ENCODE measurements at places on chromosomes 1 and 21. TPM values are rescaled to one million over a fixed set of nuclear protein-coding genes. Genes with fewer than 3 reads are reported as not detected.

MAP1LC3C gene
- total RNA-seq, result 1.00 TPM

SGIP1 gene
- total RNA-seq, result 100 TPM

DPYD gene
- total RNA-seq, result 12.4 TPM

MCOLN3 gene
- 0.64 TPM for total RNA-seq

IL22RA1 gene
- total RNA-seq, result not detected

ACTRT2 gene
- total RNA-seq, result not detected

OR2L2 gene
- total RNA-seq, result 2.1 TPM

MIXL1 gene
- total RNA-seq, result 0.18 TPM

GBP6 gene
- 0.73 TPM for total RNA-seq

SPRR2F gene
- not detected for total RNA-seq

FHL3 gene
- 6.1 TPM for total RNA-seq

SYTL1 gene
- total RNA-seq, result 0.36 TPM

EVA1C gene
- 7.6 TPM for total RNA-seq

S100A1 gene
- 1.5 TPM for total RNA-seq

HMGB4 gene
- not detected for total RNA-seq

VANGL1 gene
- 4.6 TPM for total RNA-seq

KCNK1 gene
- 45.4 TPM for total RNA-seq

GOLT1A gene
- 0.54 TPM for total RNA-seq

INKA2 gene
- total RNA-seq, result 15.9 TPM

ETS2 gene
- total RNA-seq, result 15.7 TPM

SMPDL3B gene
- total RNA-seq, result 0.73 TPM

ENAH gene
- total RNA-seq, result 78.0 TPM

GSTM2 gene
- total RNA-seq, result 23.3 TPM

SHISA4 gene
- total RNA-seq, result 22.0 TPM

ASPM gene
- 25.3 TPM for total RNA-seq

ATP6V0B gene
- total RNA-seq, result 89.9 TPM

PLD5 gene
- 16.5 TPM for total RNA-seq

CD1C gene
- not detected for total RNA-seq

TMEM269 gene
- total RNA-seq, result 0.64 TPM

OR2T2 gene
- total RNA-seq, result not detected

PADI2 gene
- total RNA-seq, result 2.1 TPM

COL8A2 gene
- 1.2 TPM for total RNA-seq

GMEB1 gene
- 10.6 TPM for total RNA-seq

AIRE gene
- total RNA-seq, result 0.09 TPM

PTPRC gene
- 4.4 TPM for total RNA-seq

MYBPH gene
- total RNA-seq, result not detected

PLEKHN1 gene
- not detected for total RNA-seq

GPR157 gene
- total RNA-seq, result 0.45 TPM

TOR1AIP1 gene
- 19.1 TPM for total RNA-seq

AGO1 gene
- 23.0 TPM for total RNA-seq

BRINP3 gene
- 33.2 TPM for total RNA-seq

NR1I3 gene
- total RNA-seq, result not detected

PDXK gene
- total RNA-seq, result 24.2 TPM

CLCNKB gene
- 0.45 TPM for total RNA-seq

EFCAB14 gene
- total RNA-seq, result 29.3 TPM

PRR9 gene
- not detected for total RNA-seq

NMNAT2 gene
- total RNA-seq, result 46.0 TPM

SPRR3 gene
- total RNA-seq, result not detected

CRNN gene
- not detected for total RNA-seq

TNFRSF1B gene
- total RNA-seq, result 3.7 TPM

CD1B gene
- total RNA-seq, result not detected

PFKL gene
- 77.6 TPM for total RNA-seq

CELF3 gene
- 29.7 TPM for total RNA-seq

HCRTR1 gene
- total RNA-seq, result 0.64 TPM

LCE2B gene
- total RNA-seq, result not detected

SLC44A5 gene
- total RNA-seq, result 31.6 TPM

Measured in cerebellum (tissue), 4 donors.